Amniotic stem cell (primary cell): ENCODE measurements at places on chromosomes 16 and 17.

GRCh38 chr17:78736526-78737079 lies 45.5 kb downstream of the CYTH1 start:
- no peak for DNase-seq

- DNase-seq, result no peak
These were observed 11.3 kb upstream of the SKAP1 start for GRCh38 chr17:48441231-48441711.

- no peak for DNase-seq
These were observed 4.8 kb downstream of the KRT23 start for GRCh38 chr17:40932608-40933007.

- no peak for DNase-seq
These were observed at the start of gene OTOP2 for GRCh38 chr17:74924250-74924948. OTOP2 (plus strand) TSS chr17:74924273; CDS start chr17:74924633, 360 bp downstream.

GRCh38 chr17:69103557-69104233 lies 38.0 kb downstream of the ABCA6 start:
- no peak for DNase-seq

- DNase-seq, result no peak
These were observed 3.6 kb downstream of the ADCY7 start for GRCh38 chr16:50269769-50270509.

DNA sequence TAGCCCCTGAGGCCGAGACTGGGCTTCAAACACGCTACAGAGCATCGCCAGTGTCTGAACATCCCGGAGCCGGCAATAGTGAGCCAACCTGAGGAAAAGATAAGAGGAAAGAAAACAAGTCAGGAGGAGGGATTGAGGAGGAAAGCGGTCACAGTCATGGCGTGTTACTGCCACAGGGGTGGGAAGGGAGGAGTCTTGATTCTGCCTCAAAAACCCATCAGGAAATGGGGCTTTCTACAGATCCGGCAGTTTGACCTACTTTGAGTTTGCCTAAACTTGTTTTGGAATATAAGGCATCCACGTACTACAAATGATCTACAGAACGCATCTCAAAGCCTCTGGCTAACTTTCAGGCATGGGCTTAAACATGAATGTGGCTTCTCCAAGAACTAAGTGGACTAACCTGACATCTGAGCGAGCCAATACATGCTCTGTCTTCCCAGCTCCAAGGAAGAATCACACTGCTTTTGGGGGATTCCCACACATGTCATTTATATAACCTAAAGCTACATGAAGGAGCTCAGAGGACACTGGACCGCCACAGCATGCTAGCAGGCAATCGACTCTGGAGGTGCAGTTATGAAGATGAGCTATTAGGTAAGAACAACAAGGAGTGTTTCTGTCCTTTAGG lies 96.6 kb downstream of the WDR59 start:
- DNase-seq, result no peak

DNA sequence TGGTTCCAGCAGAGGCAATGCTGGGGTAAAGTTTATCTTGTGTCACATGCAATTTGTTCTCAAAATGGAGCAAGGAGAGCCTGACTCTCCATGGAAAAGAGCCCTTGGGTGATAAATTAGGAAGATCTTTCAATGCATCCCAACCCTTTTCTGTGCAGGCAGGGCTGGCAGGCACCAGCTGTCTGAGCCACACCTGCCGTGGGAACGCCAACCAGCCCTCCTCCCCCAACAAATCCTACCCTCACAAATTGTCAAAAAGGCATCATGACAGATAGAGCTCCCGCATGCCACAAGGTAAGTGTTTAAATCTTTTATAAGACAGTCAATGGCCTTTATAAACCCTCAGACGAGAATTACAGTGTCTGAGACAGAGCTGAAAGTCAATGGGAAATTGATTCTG lies 418.5 kb upstream of the CDH5 start:
- DNase-seq, result no peak

DNA sequence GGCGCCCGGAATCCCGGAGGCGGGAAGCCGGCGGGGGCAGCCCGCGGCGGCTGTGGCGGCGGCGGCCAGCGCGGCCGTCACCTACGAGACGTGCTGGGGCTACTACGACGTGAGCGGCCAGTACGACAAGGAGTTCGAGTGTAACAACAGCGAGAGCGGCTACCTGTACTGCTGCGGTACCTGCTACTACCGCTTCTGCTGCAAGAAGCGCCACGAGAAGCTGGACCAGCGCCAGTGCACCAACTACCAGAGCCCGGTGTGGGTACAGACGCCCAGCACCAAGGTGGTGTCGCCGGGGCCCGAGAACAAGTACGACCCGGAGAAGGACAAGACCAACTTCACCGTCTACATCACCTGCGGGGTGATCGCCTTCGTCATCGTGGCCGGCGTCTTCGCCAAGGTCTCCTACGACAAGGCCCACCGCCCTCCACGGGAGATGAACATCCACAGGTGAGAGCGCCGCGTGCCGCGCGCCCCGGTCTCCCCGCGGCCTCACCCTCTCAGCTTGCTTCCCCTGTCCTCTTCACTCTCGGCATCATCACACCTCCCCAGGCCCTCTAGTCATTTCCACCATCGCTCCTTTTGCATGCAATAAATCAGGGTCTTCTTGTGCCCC lies 706 bp downstream of the SHISA6 start:
- DNase-seq, result no peak
